ENCODE measurements at places on chromosomes 5 and 9. TPM values are rescaled to one million over a fixed set of nuclear protein-coding genes. Genes with fewer than 3 reads are reported as not detected.

The LHX3 gene
- total RNA-seq, result 0.14 TPM

The LPAR1 gene
- total RNA-seq, result 21.3 TPM

The OSTF1 gene
- total RNA-seq, result 15.6 TPM

The UGT3A2 gene
- not detected for total RNA-seq

The DMRTA1 gene
- 0.63 TPM for total RNA-seq

The RLN1 gene
- not detected for total RNA-seq

The CSF1R gene
- total RNA-seq, result 0.33 TPM

The CCL27 gene
- not detected for total RNA-seq

The TEX48 gene
- not detected for total RNA-seq

The FOXD4L3 gene
- not detected for total RNA-seq

The CMYA5 gene
- 0.53 TPM for total RNA-seq

The ANKRD18B gene
- total RNA-seq, result 4.2 TPM

The ASPN gene
- total RNA-seq, result not detected

The CHSY3 gene
- total RNA-seq, result 0.10 TPM

The PRDM9 gene
- not detected for total RNA-seq

The CBY3 gene
- not detected for total RNA-seq

The AHRR gene
- total RNA-seq, result 4.9 TPM

The RNF183 gene
- total RNA-seq, result not detected

The HEMGN gene
- total RNA-seq, result not detected

The ADAMTS12 gene
- total RNA-seq, result 6.5 TPM

The TMEM215 gene
- not detected for total RNA-seq

The FLT4 gene
- 2.0 TPM for total RNA-seq

The FAM200C gene
- total RNA-seq, result 2.3 TPM

The GPR21 gene
- not detected for total RNA-seq

The PCDHGB4 gene
- total RNA-seq, result 0.87 TPM

The TAF11L5 gene
- total RNA-seq, result not detected

The PHF24 gene
- 0.09 TPM for total RNA-seq

The HCN1 gene
- not detected for total RNA-seq

The SLC4A9 gene
- total RNA-seq, result not detected

The MYORG gene
- 6.2 TPM for total RNA-seq

The FCN1 gene
- not detected for total RNA-seq

The PCDHGA11 gene
- total RNA-seq, result not detected

The VCAN gene
- total RNA-seq, result 10.5 TPM

The ABL1 gene
- total RNA-seq, result 44.5 TPM

The TSLP gene
- total RNA-seq, result not detected

The SVEP1 gene
- total RNA-seq, result 2.1 TPM

The PTGDS gene
- total RNA-seq, result 0.56 TPM

Measured in A549 treated with ZK216348 at 1 μM for 4 hours (cell line).